ENCODE measurements at places on chromosomes 1 and 21.

DNA sequence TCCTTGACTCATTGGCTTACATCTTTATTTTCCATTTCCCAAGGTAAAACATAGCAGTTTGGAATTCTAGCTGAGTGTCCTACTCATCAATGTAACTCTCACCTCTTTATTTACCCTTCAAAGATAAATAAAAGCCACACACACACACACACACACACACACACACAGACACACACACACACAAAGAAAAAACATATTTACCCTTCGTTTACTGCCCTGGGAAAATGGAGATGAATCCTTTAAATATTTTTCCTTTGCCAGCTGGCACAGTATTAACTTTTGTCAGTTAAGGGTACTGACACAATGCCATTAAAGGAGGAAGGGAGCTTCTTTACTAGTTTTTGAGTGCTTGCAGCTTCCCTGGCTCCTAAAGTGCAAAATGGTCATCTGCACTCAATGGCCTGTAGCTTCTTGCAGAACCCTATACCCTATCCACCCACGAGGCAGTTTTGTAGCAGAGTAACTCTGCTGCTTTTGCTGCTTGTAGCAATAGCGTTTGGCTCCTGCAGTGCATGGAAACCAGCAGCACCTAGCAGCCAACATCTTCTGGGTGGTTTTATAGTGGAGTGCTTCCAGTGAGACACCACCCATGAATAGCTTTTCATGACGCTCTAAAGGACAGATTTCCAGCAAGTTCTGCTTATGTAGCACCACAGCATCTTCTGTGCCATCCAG lies 103.7 kb downstream of the HS2ST1 start:
- DNase-seq = no peak

- DNase-seq = no peak
Measured at GRCh38 chr1:78322928-78323680, 167.7 kb upstream of the PTGFR start.

DNA sequence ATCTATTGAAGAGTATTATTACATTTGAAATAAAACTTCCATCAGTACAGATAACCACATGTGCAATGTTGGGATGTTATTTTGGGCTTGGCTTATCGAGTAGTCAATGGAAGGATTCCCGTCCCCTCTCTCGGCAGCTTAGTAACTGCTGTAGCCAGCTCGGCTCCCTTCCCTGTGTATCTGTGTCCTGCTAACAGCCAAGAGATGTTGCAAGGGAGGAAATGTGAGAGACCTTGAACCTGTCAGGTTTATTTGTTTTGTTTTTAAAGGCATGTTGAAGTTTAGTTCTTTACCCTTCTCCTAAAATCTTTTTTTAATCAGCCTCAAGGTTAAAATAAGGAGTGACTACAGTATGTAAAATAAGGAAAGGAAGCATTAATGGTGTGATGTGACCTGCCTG lies 13.6 kb upstream of the TARS2 start:
- no peak for DNase-seq

DNA sequence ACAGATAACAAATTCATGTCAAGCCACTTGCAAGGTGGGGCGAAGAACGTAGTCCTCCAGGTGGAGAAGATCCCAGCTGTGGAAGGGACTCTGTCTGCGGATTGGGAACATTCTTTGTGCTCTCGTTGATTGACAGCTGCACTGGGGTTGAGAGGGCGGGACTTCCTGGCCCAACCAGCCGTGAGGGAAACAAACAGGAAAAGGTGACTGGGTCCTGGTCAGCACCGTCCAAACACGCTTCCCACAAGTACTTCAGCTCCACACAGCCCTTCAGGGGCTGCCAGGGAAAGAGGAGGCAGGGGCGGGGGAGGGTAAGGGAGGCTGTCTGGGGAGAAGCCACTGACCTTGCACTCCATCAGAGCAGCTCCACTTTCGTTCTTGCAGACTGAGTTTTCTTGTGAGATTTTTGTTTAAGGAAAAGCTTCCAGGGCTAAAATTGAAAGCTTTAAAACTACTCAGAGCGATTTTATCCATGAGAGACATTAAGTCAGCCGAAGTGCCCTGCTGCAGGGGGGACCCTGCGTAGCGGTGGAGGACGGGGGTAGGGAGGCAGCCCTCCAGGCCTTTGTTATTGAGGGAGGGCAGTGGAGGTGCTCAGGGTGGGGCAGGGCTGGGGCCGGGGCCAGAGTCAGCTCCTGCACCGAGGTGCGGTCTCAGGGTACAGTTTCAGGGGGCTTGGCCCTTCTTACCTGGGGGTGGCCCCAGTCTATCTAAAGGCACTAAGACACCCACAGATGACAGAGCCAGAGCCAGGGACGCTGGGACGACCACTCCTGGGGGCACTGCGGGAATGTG lies 21.6 kb upstream of the STUM start:
- DNase-seq = no peak

Measured in DMS 273 treated with DMSO at 0.1 percent for 48 hours (cell line).